ENCODE measurements at places on chromosomes 4 and X.

DNA sequence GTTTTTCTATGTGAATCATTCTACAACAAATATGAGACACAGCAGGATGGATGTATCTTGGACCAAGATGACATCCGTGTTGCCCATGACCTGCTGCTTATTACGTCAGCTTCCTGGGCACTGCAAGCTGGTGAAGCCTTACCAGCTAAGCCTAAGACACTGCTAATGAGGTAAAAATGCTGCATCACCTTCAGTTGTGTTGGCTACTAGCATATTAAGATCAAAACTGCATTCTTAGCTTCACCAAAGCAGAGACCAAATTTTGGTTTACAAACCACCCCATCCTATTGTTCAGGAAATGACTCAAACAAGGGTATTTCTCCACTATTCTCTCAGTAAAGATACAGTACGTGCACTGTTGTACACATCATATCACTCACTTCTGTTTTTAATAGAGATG lies 50.3 kb downstream of the MAML3 start:
- DNase-seq, result peak; percentile 43

DNA sequence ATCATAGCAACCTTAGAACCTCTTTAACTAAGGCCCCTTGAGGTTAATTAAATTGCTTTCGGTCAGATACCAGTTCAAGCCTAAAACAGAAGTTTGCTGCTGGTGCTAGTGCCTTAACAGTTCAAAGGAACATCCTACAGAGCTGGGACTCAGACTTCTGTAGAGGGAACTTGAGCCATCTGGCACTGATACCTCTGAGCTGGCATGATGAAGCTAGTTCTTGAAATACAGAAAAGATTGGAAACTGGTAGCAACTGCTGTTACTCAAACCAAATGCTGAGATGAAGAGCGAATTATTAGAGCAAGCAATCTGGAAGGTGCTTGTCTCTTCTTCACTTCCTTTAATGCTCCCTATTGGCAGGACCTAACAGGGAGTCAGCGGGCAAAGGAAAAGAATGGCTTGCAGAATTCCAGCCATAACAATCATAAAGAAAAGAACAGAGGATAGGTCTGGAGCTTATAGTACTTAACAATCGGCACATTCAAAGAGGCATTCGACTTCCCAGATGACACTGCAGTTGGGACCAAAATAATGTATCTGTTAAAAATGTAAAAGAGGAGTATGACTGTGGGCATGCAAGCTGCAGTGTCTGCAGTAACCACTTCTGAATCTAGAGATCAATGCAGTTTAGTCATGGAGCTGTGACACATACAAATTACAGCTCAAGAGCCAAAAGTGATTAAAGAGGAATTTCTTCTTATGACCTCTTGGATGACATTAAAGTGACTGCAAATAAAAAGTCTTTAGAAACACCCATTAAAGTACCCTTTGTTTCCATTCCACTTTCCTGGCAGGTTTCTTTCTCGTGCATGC lies 298.9 kb downstream of the PDGFC start:
- DNase-seq, result no peak

GRCh38 chr4:18082236-18082635 lies 60.7 kb upstream of the LCORL start:
- DNase-seq, result no peak

GRCh38 chr4:158253350-158253980 lies 43.2 kb downstream of the TMEM144 start:
- peak; percentile 31 for DNase-seq

GRCh38 chr4:41287005-41287404 lies 30.3 kb downstream of the UCHL1 start:
- no peak for DNase-seq

DNA sequence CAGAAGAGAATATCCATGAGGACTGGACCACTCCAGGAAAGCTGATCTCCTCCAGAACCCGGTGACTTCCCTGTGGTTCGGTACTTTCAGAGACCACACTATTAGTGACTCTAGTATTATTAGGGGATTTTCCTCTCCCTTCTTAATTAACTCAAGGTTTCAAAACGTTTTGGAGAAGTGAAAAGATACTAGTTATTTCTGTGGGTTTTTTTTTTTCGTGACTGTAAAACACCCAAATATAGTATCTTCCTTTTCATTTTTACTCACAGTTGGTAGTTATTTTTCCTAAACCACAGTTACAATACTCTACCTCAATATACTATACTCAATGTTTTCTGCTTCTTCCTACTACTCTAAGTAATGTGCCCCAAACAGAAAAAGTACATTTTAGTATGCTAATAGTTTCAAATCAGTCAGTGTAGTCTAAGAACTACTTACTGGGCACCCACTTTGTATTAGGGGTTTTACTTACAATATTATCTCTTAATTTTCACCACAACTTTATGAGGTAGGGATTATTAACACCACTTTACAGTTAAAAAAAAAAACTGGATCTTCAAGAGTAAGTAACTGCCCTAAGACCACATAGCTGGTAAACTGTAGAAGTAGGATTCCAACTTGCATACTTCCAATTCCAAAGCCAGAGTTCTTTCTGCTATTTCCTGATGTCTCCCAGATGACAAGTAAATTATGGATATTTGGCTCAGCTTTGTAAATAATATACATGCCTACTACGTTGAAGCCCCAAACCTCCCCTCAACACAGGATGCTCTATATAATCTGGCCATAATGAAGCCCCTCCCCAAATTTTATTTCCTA lies 45.0 kb downstream of the SLC9A7 start:
- no peak for DNase-seq

DNA sequence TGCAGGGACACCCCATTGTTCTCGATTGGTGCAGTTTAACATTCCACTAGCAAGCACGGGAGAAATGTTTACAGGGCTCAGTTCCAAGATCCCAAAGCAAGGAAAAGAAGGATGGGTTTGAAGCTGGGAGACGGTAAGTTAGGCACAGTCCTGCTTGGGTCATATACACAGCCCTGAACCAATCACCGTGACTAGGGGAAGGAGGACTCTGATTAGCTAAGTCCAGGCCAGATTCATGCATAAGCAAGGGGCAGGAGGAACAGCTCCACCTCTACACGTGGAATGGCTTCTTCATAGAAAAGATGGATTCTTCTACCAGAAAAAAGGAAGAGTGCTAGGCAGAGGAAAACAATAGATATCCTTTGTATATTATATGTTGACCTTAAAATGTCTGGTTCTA lies 11.0 kb upstream of the EXOC1L start:
- DNase-seq, result no peak

Measured in CD4-positive, alpha-beta T cell treated with Interleukin-6 for 4 hours (primary cell).